ENCODE measurements at places on chromosomes 7 and 10.

GRCh38 chr7:101671371-101672356, 42.6 kb upstream of the MYL10 start:
- DNase-seq, result no peak

GRCh38 chr7:33035776-33036175, 26.8 kb downstream of the NT5C3A start:
- DNase-seq, result no peak

DNA sequence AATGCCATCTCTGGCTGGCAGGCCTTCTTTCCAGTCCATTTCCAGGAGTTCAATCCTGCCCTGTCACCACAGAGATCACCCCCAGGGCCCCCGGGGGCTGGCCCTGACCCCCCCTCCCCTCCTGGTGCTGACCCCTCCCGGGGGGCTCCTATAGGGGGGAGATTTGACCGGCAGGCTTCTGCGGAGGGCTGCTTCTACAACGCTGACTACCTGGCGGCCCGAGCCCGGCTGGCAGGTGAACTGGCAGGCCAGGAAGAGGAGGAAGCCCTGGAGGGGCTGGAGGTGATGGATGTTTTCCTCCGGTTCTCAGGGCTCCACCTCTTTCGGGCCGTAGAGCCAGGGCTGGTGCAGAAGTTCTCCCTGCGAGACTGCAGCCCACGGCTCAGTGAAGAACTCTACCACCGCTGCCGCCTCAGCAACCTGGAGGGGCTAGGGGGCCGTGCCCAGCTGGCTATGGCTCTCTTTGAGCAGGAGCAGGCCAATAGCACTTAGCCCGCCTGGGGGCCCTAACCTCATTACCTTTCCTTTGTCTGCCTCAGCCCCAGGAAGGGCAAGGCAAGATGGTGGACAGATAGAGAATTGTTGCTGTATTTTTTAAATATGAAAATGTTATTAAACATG, 6.0 kb downstream of the CHPF2 start:
- DNase-seq, result no peak

DNA sequence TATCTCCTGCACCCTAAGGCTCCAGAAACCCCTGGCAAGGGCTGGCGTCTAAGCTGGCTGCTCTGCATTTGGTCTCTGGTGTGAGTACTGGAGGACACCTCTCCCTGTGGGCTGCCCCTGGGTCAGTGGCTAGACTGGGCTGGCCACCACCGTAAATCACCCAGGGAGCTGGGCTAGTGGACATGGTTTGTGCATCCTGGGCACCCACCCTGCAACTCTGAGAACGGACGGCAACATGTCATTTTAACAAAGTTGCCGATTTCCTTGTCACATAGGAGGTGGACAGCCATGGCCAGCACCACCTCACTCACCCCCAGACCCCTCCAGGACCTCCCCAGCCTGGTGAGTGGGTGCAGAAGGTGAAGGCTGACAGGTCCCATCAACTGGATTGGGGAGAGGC, 26.8 kb upstream of the PCBD1 start:
- no peak for DNase-seq
